ENCODE measurements at places on chromosomes 2 and 18.

DNA sequence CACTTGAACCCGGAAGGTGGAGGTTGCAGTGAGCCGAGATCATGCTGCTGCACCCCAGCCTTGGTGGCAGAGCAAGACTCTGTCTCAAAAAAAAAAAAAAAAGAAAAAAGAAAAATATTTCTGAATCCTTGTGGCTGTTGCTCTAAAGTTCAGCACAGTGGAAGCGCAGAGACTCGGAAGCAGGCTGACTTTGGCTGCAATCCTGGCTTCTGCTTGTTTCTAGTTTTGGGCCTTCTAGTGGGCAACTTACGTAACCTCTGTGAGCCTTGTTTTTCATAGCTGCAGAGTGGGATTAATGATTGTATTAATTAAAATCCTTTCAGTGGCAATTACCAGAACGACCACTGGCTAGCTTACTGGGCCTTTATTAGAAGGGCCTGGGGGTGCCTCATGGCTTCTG lies 28.4 kb downstream of the GNLY start:
- no peak for DNase-seq

GRCh38 chr2:165044505-165045303 lies 89.4 kb upstream of the SLC38A11 start:
- no peak for DNase-seq

DNA sequence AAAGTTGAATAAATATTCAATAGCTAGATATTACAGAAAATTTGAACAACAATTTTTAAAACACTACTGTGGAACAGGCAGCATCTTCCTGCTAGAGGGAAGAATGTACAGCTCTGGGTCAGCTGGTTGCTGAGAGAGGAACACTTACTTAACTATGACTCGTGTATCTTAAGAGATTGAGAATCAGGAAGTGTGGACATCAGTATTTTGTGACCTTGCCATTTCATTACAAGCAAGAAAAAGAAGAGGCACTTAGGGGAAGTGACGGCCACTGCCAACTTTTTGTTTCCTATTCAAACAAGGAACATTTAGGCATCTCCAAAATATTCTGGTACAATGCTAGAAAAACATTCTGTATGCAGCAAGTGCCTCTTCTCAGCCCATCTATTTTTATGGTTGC lies 45.9 kb downstream of the ITPRID2 start:
- no peak for DNase-seq

DNA sequence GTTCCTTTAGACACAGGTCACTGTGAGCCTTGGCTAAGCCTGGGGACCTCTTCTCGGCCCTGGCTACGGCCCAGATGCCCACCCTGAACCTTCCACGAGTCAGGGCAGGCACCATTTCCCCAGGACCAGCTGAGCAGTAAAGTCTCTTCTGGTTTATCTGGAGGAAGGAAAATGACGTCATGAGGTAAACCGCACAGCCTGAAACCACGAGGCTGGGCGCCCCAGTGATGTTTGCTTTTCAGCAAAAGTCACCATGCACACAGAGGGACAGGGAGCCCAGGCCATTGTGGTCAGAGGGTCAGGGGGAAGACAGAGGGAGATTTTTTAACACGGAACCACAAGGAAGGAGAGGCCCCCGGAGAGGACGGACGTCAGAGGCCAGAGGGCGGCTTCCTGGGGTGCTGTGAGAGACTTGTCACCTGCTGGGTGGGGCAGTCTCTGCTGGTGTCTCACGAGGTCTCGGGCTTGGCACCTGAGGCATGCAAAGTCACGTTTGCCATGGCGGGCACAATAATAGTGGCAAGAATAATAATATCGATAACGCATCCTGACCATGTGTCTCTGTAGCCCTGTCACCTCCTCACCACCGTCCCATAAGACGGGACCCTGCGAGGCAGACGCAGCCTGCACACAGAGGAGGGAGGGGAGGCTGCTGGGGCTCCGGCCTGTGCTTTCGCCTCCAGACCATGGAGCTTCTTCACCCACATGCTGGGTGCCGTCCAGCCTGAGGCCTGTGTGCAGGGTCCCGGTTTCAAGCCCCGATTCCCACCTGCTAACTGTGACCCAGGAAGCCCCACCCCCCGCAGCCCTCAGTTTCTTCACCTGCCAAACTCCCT lies 33.2 kb upstream of the FOSL2 start:
- peak; percentile 92 for DNase-seq
